ENCODE measurements at places on chromosomes 11 and 22.

DNA sequence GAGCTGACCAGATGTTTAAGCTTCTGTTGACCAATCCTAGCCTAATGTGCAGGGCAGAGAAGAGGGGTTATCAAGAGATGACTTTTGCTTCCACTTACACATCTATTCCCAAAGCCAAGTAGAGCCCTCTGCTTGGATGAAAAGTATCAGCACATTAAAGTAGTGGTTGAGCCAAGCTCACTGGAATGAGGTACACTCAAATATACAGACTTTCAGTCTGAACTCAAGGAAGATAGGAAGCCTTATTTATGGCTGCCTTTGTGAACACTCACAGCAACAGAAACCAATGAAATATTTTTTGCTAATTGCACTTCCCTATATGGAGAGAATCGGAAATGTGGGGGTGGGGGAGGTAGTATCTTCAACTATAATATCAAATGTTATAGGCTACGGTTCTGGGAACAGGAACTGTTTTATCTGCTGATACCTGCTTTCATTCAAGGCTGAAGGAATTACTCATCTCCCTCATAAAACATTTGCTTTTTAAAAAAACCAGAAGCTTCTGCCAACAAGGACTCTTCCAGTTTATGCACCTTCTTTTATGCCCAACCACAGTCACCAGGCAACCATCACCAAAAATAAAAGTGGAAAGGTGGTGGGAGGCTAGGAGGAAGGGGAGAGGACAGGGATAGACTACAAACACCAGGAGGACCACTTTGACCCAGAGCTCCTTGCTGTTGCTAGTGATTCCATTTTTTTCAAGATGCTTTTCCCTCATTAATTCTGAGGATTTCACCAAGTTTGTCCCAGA lies 91.2 kb downstream of the CLPB start:
- DNase-seq = no peak

DNA sequence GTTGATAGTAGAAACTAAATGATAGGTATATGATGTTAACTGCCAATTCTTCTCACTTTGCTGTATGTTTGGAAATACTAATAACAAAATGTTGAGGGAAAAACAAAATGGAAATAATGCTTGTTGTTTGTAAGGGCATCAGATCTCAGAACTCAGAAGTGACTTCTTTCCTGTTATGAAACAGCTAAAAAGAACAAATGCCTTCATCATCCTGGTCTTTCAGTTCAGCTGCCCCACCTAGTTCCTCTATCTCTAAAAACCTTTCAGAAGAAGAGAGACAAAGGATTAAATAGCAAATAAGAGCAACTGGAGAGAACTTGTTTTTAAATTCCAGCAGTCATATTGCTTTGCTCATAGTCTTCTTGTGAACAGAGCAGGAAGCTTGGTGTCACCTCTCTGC lies 345.3 kb upstream of the NCAM1 start:
- DNase-seq = no peak

DNA sequence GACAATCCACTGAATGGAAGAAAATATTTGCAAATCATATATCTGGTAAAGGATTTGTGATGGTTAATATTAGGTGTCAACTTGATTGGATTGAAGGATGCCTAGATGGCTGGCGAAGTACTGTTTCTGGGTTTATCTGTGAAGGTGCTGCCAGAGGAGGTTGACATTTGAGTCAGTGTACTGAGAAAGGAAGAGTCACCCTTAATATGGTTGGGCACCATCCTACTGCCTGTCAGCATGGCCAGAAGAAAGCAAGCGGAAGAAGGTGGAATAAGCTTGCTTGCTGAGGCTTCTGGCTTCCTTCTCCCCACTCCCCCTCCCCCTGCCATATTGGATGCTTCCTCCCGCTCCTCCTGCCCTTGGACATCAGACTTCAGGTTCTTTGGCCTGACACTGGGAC lies 101.9 kb downstream of the GAB2 start:
- DNase-seq = no peak

DNA sequence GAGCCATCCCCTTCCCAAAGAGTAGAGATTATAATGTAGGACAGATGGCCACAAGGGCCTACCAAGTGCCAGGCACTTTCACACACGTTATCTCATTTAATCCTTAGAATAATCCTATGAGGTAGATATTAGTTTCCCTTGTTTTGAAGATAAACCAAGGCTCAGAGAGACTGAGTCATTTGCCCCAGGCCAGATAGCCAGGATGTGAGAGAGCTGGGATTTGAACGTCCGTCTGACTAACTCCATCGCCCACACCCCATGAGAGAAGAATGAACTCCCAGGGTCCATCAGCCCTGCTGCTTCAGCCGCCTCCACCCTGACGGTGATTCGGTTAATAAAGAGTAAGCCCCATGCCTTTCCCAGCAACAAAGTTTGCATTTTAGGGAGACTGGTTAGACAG lies 10.7 kb downstream of the PRG3 start:
- no peak for DNase-seq

- no peak for DNase-seq
These were observed 3.6 kb upstream of the GAS2L1 start for GRCh38 chr22:29302681-29303465.

DNA sequence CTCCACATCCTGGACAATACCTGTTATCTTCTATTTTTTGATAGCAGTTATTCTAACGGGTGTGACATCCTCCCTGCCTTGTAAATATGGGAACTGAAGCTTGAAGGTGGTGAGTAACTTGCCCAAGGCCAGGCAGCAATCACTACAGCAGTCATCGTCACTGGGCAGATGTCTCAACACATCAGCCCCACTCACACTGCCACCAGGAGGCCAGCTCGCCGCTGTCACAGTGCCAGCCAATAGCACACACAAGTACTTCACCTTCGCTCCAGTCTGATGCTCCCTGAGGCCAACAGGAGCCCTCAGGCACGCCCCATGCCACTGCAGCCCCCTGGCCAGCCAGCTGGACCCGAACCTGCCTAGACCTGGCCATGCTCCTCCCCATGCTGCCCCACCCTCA lies 4.9 kb upstream of the TTLL1 start:
- DNase-seq = no peak

DNA sequence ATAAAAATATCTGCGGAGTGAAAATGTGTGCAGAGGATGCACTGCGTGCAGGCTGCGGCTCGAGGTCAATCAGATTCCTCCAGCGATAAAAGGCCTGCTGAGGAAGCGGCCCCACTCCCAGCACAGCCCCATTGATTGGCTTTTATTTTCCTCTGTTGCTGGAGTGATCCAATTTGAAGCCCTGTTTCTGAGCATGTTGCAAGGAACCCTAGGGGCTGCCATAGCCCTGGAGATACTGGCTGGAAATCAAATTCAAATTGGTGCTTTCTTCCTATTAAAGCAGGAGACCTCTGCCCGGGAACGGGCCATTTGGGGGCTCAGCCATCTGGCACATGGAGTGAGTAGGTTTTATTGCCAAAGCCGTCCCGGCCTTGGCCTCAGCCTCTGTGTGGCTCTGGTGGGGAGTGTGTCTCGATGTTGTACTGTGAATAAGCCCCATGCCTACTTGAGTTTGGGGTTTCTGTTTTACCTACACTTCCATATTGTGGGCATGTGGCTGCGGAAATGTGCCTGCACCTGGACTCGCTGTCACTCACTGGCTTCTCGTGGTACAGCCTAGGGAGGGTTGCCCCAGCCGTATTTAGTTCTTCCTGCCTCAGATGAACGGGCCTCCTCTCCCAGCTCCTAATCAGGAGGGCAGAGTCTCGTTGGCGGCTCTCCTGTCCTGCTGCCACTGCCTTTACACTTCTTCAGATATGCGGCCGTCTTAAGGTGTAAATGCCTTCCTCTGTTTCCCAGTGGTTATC lies 25.6 kb downstream of the PARVB start:
- no peak for DNase-seq

- DNase-seq = no peak
These were observed 9.2 kb upstream of the FAM83F start for GRCh38 chr22:39985383-39986035.

- no peak for DNase-seq
These were observed 19.7 kb downstream of the MYO7A start for GRCh38 chr11:77147668-77148321.

DNA sequence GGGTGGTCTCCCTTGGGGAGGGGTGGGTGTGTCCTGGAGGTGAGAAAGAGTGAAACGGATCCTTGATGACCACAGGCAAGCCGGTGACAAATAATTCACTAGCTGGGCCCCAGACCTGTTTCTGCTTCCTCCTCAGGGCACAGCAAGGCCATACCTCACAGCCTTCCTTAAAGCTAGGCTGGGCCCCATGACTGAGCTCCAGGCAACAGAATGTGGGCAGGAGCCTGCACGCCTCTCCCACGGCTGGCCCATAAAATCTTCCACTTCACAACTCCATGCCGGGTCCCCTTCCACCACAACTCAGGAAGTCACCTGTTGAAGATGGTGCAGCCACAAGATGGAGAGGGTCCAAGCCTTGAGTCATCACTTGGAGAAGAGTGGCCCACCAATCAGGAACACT lies 23.9 kb downstream of the SLC22A12 start:
- DNase-seq = no peak

DNA sequence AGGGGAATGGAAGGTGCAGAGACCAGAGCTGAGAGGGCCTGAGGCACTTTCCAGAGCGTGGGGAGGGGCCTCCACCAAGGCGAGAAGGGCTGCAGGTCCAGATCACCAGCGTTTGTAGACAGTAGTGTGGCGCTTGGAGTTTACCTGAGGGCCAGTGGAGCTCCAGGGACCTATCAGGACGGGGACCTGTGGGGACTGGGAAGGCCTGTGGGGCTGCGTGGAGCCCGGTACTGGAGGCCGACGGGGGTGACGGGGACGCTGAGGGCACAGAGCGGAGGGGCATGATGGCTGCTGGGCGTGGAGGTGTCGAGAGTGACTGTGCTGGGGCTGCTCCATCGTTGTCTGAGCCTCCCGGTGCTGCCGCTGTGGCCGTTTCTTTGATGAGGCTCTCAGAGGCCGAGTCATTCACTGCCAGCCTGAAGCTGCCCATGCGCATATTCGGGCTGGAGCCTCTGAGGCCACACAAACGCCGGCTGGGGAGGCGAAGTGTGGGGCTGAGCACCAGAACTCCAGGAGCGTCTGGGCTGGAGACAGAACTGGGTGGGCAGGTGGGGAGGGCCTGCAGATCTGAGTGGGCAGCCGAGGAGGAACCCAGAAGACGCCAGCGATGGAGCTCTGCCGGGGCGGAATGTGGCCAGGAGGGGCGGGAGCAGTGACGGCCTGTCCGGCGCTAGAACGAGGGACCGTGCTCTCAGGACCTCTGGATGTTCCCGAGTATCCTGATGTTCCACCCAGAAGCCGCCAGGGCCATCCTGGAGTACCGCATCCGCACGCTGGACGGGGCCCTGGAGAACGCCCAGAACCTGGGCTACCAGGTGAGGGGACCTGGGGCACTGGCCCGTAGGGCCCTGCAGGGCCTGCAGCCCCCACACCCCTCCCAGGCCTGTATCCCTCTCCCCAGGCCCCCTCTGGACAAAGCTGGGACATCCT lies 2.6 kb downstream of the PGGHG start:
- DNase-seq = no peak

- DNase-seq = no peak
These were observed 124.4 kb downstream of the CTTN start for GRCh38 chr11:70522593-70523311.

DNA sequence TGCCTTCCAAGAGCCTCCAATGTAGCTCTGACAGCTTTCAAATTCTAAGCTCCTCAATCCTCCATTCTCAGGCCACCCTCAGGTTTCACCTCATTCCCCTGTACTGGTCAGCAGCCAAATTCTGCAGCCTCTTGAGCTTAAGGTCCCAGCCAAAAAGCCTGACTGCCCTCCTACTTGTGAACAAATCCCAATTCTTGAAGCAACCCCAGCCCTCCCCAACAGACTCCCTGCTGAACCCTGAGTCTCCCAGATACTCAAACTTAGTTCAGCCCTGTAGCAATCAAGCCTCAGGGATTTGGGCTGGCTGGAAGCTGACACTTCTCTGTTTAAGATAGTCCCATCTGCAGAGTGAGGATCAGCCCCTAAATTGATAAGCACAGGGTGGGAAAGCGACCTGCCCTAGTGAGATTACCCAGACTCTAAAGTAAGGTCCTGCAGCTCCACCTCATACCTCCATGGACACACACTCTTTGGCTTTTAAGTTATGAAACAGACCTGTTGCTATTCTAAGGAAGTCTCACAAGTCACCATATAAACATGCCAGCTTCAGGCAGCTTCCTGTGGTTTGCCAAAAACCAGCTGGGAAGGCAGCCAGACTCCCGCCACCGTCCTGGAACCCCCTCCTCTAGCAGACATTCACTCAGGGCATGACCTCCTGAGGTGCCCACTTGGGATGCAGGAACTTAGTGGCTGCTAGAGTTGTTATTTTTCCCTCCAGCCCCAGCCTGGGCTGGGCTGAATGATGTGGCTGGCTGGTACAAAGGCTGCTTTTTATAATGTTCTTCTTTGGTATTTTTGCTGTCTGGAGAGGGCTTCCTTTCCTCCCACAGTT lies 82.5 kb upstream of the PICALM start:
- DNase-seq = no peak

DNA sequence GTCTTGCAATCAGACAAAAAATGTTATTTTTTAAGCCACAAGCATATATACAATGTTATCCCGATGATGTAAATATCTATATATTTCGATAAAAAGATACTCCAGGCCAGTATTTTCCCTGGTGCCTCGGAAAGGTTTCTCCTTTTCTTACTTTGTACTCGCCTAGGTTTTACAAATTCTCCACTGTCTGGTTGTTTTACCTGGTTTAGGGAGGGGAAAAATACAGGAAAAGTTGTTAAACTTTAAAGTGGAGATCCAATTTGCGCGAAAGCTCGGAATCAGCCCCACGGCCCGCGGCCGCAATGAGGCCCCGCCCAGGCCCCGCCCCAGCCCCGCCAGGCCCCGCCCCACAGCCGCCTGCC lies 58.4 kb upstream of the WNT7B start:
- DNase-seq = no peak

- DNase-seq = no peak
These were observed 296.1 kb downstream of the RAB38 start for GRCh38 chr11:87879118-87879517.

DNA sequence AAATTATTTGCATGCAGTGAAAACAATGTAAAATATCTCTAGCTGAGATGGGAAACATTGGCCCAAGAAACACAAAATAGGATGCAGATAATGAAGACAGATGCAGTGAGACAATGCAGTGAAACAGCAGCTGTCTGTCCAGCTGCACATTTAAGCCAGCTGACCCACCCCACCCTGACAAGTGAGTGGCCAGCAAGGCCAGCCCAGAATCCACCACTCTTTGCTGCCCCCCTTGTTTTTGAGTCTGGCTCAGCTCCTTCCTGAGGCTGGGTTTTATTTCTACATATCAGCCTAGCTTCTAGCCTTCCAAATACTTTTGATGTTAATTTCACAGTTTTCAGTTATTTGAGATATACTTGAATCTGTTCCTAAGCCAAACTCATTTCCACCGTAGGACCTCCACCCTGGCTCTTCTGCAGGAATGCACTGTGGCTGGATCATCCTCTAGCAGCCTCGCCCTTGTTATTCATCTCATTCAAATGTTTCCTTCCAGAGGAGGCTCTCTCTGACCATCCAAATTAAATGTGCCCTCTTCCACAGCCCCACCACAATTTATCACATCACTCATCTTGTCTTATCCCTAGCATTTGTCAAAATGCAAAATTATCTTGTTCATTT lies 154.1 kb upstream of the POU2AF2 start:
- no peak for DNase-seq

Measured in left renal pelvis (tissue), 4 donors.